GM12878 (cell line): ENCODE measurements at places on chromosomes 16 and 17.

GRCh38 chr17:81035521-81036196 lies 708 bp downstream of the BAIAP2 start:
- no peaks in the 10 kb centered on the region for H3K4me1 ChIP-seq
- no peak overlapping the region for H3K27ac ChIP-seq
- DNase-seq, result no peak
- H3K4me3 ChIP-seq, result no peak overlapping the region
- H3K27me3 ChIP-seq, result peaks cover 5% of the 10 kb centered on the region

GRCh38 chr17:1007310-1008007 lies 10.5 kb downstream of the TIMM22 start:
- H3K36me3 ChIP-seq, result peaks cover 52% of the 10 kb centered on the region
- no peaks in the 10 kb centered on the region for H3K4me1 ChIP-seq
- no peak overlapping the region for H3K27ac ChIP-seq
- H3K27me3 ChIP-seq, result no peaks in the 10 kb centered on the region

DNA sequence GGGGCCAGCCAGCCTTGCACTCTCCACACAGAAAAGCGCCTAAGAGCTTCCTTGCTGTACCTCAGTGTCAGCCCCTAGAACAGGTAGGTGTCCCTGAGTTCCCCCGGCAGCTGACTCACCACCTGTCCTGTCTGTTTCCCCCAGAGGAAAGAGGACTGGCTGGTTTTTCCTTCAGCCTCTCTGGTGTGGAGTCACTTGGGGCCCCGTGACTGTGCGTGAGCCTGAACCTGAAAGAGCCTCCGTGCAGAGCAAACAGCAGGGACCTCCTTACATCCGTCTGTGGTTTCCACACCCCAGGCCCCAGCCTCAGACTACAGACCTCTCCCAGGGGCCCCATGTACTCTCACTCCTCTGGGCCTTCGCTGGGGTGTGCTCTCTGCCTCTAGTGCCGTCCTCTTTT lies 87.8 kb downstream of the GNAO1 start:
- no peak overlapping the region for H3K4me3 ChIP-seq
- H3K4me1 ChIP-seq, result no peaks in the 10 kb centered on the region
- no peaks in the 10 kb centered on the region for H3K36me3 ChIP-seq
- no peak for DNase-seq
- H3K27me3 ChIP-seq, result no peaks in the 10 kb centered on the region; the same call in 1 of the 2 replicates

GRCh38 chr16:84888450-84888849 lies 68.7 kb downstream of the CRISPLD2 start:
- H3K4me3 ChIP-seq, result no peak overlapping the region
- no peak for DNase-seq
- H3K4me1 ChIP-seq, result peaks cover 3% of the 10 kb centered on the region
- H3K27ac ChIP-seq, result no peak overlapping the region
- no peaks in the 10 kb centered on the region; the same call in 1 of the 2 replicates for H3K27me3 ChIP-seq
- H3K36me3 ChIP-seq, result no peaks in the 10 kb centered on the region
